ENCODE measurements at places on chromosomes 2 and 18.

DNA sequence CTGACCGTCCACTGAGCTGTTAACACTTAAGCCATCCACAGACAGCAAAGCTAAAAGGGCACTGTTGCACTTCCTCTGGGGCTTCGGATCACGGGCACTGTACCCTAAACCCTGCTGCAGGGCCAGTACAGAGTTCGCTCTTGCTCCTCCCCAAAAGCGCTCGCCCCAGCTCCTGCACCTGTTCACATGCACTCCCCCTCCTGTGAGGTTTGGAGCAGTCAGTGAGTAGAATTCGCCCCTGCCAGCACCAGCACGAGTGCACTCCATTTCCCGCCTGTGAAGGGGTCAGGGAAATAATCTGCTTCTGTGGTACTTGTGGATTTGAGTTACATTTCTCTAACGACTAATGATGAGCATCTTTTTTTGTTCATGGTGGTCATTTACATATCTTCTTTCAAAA is 158.8 kb downstream of the PTPRM start:
- no peak for DNase-seq

DNA sequence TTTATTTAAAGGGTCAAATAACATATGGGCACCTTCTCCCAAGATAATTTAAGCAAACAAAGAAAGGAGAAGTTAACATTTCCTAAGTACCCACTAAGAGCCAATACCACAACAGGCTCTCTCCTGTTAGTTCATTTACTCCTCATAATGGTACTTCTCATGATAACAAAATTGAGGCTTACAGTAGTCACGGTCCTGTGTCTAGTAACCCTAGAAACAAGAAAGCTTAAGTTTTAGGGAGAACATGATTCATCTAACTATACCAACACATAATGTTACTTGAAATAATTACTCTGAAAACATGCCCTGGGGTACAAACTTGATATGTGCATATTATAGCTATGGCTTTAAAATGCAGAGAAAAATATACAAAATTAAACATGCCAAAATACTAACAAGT is 19.8 kb downstream of the IWS1 start:
- no peak for DNase-seq

GRCh38 chr2:231680285-231680991 is 27.9 kb upstream of the PTMA start:
- DNase-seq, result no peak

DNA sequence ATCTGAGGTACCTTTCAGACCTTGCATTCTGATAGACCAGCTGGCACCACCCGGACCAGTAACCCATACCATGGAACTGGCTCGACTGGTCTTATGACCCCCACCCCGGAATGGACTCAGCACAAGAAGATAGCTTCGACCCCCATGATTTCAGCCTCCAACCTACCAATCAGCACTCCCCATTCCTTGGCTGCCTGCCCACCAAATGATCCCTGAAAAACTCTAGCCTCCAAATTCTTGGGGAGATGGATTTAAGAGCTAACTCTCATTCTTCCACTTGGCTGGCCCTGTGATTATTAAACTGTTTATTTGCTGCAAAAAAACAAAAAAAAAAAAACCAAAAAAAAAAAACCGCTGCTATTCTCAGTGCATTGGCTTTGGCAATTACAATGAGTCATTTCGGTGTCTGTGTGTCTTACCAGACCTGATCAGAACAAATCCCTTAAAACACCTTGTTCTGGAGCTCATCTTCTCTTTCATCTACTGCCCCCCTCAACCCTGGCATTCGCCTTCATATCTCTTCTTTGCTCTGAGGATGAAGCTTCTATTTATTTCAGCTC is 60.1 kb upstream of the KIF5C start:
- no peak for DNase-seq

- no peak for DNase-seq
These were observed 158.6 kb downstream of the DYSF start for GRCh38 chr2:71611781-71612527.

GRCh38 chr2:167749016-167749415 is 498.4 kb downstream of the STK39 start:
- no peak for DNase-seq

DNA sequence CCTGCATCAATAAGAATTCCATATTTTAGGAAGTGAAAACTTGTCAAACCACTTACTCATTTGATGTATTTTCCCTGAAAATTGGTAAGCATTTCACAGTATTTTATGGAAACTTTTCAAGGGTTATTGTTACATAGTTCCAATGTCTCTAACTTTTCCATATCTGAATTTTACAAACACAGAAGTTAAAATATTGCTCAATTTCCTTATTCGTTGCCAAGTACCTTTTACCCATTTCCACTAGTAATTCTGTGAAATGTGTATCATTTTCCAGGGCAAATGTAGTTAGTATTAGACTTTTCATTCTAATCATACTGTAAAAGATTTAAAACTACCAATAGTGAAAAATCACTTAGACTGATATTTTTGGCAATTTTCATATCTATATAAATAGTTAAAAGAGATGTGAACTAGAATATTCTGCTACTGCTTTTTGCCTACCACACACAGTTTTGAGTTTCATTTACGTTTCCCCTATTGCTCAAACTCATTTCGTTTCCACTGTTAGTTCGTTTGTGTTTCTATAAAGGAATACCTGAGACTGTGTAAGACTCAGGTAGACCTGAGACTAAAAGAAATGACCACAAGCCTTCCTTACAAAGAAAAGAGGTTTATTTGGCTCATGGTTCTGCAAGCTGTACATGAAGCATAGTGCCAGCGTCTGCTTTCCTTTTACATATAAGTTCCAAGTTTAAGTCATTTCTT is 86.3 kb downstream of the PMS1 start:
- no peak for DNase-seq

GRCh38 chr2:86056590-86057331 is 48.9 kb downstream of the POLR1A start:
- no peak for DNase-seq

GRCh38 chr2:148493822-148494563 is 150.6 kb upstream of the EPC2 start:
- DNase-seq, result no peak

DNA sequence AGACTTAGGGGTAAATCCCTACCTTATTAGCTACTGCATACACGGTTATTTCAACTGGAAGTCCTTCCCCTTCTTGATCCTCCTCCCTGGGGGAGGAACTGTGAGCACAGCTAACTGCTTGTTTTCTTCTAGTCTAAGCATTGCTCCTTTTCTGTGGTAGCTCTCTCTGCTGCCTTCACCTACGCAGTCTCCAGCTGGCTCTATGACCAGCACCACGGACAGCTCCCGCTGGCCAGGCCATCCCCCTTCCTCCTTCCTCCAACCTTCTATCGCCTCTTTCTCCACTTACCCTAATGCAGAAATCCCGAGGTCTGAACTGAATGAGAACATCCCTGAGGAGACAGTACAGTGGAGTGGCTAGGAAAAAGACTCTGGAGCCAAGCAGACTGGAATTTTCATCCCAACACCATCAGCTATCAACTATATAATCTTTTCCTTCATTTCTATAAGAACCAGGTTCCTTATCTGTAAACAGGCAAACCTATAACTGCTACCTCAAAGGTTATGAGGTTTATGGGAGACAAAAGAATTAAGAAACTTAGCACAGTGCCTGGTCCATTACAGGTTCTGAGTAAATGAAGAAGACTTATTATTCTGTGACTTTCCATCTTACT is 4.7 kb upstream of the CFAP65 start:
- DNase-seq, result no peak

DNA sequence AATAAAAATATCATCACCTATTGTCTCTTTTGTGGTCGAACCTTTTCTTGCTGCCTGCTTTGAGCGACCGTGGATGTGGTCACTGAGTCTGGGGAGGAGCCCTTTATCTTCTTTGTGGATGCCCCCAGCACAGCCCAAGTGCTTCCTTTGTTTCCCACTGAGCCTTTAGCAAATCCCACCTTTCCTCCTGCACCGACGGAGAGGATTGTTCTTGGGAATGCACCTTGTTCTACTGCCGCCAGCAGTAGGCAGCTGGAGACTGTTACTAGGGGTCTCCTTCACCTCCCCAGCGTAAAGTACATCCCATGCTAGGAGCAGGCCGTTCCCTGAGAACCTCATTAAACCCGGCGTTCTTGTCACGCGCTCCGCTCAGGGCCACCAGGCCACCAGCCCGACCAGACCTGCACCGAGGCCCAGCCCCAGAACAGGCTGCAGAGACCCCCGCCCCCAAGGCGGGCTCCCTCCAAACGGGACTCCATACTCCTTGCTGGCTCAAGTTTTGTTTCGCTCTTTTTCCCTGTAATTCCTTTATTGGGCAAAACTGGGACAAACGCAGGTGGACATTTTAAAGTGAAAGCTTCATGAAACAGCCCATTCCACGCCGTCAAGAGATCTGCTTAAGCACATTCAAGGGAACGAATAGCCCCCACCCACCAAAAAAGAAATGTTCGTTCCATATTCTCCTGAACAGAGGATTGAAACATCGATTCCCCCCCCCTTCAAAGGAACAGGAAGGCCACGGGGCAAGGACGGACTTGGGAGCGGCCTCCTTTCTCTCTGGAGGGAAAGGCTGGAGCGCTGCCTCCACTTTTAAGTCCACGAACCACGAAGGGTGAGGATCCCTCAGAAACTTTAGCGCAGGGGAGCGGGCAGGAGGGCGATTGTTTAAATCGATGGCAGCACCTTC is 1.1 kb upstream of the MAT2A start:
- DNase-seq, result no peak

DNA sequence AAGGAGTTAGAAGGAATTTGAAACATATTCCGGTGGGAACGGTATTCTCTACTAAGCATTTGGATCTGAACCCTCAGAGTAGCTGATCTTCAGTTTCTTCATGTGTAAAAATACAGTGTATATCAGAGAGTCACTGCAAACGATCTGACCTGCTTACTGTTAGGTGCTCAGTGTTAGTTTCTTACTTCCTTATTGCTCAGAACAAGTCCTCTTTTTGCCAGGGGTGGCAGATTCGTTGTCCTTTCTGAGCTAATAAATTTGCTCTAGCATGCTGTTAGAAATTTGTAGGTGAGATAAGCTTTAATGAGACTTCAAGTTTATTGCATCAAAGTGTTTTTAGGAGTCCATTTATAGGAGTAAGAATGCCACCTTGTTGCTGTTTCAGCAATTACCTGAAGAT is 15.8 kb downstream of the PLEKHA3 start:
- DNase-seq, result no peak

DNA sequence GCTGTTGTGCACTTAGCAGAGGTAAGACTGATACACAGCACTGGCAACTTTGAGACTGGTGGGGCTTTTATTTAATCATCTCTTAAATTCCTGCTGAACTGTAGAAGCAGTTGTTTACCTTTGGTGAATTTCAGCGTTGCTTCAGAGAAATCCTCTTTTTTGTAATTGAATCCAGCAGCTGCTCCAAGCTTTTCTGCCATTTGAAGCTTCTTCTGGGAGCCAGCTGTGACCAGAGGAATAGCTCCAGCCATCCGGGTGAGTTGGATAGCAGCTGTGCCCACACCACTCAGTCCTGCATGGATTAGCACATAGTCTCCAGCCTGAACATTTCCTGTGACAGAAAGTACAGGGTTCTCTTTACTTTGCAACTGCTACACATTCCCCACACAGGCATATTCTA is 3.9 kb downstream of the TP53I3 start:
- no peak for DNase-seq

GRCh38 chr2:73730810-73731209 is 6.3 kb downstream of the TPRKB start:
- no peak for DNase-seq

DNA sequence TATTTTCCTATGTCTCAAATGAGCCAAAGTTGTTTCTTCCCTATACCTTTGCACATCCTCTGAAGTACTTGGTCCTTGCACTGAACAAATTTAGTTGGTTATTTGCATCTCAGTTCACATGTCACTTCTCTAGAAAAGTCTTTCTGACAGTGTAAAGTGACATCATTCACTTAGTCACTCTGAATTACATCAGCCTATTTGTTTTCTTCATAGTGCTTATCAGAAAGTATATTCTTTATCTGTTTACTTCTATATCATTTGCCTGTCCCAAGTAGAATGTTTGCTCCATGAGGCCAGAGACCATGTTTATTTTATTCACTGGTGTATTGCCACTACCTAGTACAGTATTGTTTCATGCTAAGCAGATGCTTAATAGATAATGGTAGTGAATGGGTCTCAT is 173.7 kb downstream of the HNMT start:
- DNase-seq, result no peak

DNA sequence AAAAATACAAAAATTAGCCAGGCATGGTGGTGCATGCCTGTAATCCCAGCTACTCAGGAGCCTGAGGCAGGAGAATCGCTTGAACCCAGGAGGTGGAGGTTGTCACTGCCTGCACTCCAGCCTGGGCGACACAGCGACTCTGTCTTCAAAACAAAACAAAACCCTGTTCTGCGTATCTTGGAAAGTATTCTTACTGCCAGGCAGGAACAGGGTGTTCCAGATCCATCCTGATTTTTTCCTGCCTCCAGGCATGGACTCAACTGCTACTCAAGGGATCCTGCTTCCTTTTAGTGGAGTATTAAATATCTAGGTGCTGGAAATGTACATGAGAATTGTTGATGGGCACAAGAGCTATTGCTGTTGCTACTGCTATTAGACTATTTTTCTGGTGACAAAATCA is 12.3 kb downstream of the HSPD1 start:
- no peak for DNase-seq

DNA sequence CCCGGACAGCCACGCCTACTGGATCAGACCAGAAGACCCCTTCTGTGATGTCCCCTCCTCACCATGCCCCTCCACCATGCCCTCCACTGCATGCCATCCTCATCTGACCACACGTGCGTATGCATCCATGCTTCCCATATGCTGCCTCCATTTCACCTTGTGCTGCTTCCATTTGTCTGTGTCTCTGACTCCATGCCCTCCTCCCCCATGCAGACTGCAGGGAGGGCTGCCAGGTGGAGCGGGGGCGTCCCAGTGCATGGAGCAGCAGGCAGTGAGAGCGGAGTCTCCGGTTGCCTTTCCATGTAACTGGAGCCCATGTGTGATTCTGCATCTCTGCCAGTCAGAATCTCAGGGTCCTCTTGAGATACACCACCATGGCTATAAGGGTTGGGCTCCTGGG is 52.6 kb downstream of the COA5 start:
- DNase-seq, result no peak

GRCh38 chr2:176569574-176569973 is 300.3 kb downstream of the MTX2 start:
- DNase-seq, result no peak

GRCh38 chr2:50694798-50695197 is 337.1 kb downstream of the NRXN1 start:
- DNase-seq, result no peak

DNA sequence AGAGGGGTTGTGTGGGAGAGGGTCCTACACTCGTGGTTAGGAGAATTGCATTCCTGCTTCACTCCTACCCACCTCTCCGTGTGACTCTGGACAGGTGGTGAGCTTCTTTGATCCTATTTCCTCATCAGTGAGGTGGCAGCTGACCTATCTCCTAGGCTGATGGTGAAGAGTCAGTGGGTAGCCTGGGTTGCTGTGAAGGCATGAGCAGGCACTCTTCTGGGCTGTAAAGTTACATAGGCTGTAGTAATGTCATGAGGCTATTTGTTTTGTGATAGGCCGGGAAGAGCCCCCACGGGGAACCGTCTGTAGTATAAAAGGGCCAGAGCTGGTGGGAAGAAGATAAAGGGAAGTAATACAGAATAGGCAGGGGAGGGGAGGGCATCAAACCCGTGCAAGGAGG is 83.8 kb downstream of the TMEM247 start:
- no peak for DNase-seq

GRCh38 chr18:1522249-1522615 is 617.6 kb downstream of the ADCYAP1 start:
- DNase-seq, result no peak
